Lower lobe of right lung (tissue), 2 donors: ENCODE measurements at places on chromosomes 5 and 9. TPM values are rescaled to one million over a fixed set of nuclear protein-coding genes. Genes with fewer than 3 reads are reported as not detected.

DNA sequence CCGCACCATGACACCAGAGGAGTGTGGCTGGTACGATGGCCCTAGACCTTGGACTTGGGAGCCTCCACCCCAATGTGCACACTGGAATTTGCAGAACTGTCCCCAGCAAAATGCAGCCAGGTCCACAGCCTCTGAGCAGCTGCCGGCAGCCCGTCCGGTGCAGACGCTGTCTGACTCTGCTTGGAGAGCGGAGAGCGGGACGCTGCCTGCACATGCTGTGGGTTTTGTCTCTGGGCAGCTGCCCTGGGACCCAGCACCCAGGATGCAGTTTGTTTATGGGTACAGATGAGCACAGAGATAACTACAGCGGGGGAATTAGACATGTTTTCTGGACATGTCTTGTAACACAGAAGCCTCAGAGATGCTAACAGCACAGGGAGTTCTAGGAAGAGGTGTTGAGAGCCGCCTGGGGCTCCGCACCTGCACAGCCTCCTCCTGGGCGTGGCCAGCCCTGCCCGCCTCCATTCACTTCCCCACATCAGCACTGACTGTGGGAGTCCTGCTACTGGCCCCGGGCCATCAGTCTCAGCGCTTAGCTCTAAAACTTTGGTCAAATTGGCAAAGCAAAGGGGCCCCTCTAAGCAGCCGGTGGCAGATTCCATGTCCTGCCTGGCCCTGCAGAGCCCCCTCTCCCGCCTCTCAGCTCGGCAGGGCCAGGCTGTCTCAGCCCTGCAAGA is 159.6 kb downstream of the IRX2 start:
- no peak overlapping the region for H3K4me3 ChIP-seq
- no peaks in the 10 kb centered on the region for H3K27me3 ChIP-seq
- no peaks in the 10 kb centered on the region for H3K36me3 ChIP-seq

DNA sequence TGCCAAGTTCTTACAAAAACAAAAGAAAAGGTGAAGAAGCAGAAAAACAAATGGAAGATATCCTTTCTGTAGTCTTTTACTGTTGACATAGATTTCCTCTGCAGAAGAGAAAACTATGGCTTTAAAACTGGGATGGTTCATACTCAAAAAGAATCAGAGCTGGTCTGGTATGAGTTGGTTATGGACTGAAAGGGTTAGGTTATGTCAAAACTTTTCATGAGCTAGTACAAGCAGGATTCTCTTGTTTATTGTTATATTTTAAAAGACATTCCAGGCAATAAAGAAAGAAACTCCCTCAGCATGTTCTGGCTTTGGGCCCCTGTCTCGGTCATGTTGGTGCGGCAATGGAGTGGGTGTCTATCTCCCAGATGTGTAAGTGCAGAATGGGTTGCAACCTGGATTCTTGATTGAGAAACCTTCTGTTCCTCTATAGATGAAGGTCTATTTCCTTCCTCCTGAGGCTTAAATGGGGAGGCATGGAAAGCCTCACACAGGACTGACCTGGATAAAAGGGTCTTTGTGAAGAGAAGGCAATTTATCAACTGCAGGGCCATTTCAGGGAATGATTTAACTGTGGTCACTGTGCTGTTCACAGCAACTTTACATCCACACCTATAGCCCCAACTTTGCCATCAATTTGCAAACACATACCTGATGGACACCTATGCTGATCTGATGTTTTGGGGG is 209.6 kb upstream of the TNC start:
- no peaks in the 10 kb centered on the region for H3K36me3 ChIP-seq
- no peak overlapping the region for H3K4me3 ChIP-seq
- no peak for DNase-seq
- no peak overlapping the region for H3K27ac ChIP-seq

DNA sequence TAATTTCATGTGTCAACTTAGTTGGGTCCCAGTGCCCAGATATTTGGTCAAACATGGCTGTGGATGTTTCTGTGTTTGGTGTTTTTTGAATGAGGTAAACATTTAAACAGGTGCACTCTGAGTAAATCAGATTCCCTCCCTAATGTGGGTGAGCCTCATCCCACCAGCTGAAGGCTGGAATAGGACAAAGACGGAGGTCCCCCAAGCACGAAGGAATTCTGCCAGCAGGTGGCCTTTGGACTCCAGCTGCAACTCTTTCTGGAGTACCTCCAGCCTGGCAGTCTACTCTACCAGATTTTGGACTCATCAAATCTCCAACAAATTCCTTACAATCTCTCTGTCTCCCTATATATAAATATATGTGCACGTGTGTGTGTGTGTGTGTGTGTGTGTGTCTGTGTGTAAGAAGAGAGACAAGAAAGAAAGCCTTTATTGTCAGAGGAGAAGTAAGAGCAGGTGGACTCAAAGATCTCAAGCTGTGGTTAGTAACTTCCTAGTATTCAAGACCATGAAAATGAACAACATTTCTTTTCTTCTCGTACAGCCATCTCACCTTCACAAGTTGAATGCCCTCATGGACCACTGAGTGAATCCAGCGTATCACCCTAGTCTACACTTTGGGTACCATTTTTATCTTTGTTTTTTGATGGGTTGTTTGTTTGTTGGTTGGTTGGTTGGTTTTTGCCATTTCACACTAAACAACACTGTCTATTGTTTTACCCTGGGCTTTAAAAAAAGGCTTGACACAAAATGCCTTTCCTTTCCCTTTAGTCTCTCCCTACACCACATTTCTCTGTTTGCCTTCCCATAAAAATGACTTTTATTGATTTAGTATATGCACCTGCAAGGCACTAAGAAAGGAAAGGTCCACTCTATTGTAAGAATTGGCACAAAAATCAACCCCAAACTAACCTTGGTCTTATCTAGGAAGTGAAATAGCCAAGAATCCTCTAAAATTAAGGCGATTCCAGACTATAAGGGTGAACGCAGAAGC is 118.7 kb downstream of the TENT4A start:
- no peaks in the 10 kb centered on the region for H3K36me3 ChIP-seq
- no peak overlapping the region for H3K27ac ChIP-seq
- no peaks in the 10 kb centered on the region for H3K4me1 ChIP-seq
- H3K4me3 ChIP-seq, result no peak overlapping the region
- no peak for DNase-seq

DNA sequence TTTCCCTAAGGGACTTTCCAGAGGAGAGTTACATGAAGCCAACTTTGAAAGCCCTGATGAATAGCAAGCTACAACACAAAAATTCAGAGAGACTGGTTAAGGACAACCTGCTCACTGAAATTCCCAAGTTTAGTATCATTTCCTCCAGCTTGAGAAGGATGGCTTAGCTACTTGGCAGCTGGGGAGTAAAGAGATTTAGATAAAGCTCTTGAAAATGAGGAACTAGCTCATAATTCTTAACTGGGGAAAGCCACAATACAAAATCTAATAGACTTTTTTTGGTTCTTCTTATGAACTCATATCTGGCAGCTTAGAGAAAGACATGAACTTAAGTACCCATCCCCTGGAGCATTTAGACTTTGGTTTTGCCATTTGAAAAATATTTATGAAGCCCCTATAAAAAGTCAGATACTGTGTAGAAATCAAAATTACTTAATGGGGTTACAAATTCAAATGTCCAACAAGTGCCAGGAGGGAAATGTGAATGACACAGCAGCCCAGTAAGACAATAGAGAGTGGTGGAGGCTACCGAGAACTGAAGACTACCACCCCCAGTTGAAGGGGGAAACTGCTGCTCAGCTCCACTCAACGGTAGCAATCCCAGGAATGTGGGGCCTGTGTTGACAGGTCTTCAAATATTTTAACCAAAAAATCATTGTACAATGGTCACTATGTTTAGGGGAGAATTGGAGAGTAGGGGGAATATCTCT is 79.4 kb upstream of the ADRB2 start:
- peaks cover 16% of the 10 kb centered on the region for H3K4me1 ChIP-seq
- no peak overlapping the region for H3K4me3 ChIP-seq
- no peak for DNase-seq
- H3K27me3 ChIP-seq, result no peaks in the 10 kb centered on the region

DNA sequence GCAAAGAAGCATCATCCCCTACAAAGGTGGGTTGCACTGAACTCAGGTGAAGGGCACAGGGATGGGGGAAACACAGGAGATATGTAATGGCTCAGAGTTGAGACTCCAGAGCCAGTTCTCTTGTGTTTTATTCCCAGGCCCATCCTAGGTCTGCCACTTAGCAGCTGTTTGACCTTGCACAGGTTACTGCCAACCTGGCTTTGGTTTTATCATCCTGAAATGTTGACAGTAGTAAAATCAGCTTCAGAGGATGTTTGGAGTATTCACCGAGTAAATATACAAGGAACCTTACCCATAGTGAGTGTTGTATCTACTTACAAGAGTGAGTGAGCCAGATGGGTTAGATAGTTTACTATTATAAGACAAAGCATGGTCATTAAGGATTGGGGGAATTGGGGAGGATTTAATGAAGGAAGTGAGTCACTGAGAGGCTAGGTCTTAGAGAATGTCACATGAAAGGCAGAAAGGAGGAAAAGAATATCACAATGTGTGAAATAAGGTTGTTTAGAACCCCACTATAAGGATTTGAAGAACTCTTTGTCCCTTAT is 141.3 kb downstream of the MAN2A1 start:
- no peak overlapping the region for H3K27ac ChIP-seq
- no peak for DNase-seq
- no peaks in the 10 kb centered on the region for H3K27me3 ChIP-seq
- H3K36me3 ChIP-seq, result no peaks in the 10 kb centered on the region
- no peaks in the 10 kb centered on the region for H3K4me1 ChIP-seq
- H3K4me3 ChIP-seq, result no peak overlapping the region

DNA sequence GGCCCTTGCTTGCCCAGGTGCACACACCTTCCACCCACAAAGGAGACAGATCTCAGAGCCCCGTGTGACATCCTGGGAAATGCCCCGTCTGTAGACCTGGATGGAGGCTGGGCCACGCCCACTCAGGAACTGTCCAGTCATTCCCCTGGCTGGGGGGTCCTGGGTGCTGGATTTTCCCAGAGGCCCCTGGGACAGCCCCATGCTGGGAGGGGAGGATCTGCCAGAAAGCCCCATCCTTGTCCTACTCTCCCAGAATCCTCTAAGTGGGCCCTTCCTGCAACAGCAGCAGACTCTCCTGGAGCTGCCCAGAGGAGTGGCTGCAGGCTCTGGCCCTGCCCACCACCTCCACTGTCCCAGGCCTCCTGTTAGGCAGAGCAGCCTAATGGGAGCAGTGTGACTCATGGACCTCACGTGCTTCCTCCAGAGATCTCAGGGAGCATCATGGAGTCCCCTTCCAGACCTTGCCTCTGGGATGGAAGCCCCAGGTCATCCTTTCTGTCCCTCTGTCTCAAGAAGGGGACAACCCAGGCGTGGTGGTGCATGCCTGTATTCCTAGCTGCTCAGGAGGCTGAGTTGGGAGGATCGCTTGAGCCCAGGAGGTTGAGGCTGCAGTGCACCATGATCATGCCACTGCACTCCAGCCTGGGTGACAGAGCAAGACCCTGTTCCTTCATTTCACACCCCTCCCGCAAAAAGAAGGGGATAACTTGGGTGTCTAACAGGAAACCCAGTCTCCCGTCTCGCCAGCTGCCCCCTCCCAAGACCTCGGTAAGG is 51.7 kb downstream of the JADE2 start:
- H3K36me3 ChIP-seq, result peaks cover 86% of the 10 kb centered on the region
- H3K27me3 ChIP-seq, result no peaks in the 10 kb centered on the region
- peaks cover 32% of the 10 kb centered on the region for H3K4me1 ChIP-seq
- no peak overlapping the region for H3K27ac ChIP-seq

- no peak overlapping the region for H3K27ac ChIP-seq
- H3K4me3 ChIP-seq, result no peak overlapping the region
- no peaks in the 10 kb centered on the region for H3K27me3 ChIP-seq
- no peaks in the 10 kb centered on the region for H3K36me3 ChIP-seq
Measured at GRCh38 chr5:26569929-26570258, 468.5 kb downstream of the CDH9 start.

DNA sequence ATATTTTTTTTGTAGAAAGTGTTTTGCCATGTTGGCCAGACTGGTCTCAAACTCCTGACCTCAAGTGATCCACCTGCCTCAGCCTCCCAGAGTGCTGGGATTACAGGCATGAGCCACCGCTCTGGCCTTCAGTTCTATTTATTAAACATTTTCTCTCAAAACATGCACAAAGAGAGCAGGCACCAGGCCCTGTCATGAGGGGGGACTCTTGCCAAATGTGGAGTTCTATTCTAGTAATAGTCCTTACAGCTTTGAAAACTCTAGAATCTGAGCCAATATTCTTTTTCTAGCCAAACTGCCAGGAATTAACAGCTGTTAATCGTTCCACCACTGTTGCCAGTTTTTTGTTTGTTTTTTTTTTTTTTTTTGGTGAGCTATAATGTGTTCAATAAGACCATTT is 124.6 kb downstream of the TARS1 start:
- H3K27ac ChIP-seq, result no peak overlapping the region
- no peaks in the 10 kb centered on the region for H3K36me3 ChIP-seq
- DNase-seq, result no peak
- H3K27me3 ChIP-seq, result no peaks in the 10 kb centered on the region
- no peak overlapping the region for H3K4me3 ChIP-seq

DNA sequence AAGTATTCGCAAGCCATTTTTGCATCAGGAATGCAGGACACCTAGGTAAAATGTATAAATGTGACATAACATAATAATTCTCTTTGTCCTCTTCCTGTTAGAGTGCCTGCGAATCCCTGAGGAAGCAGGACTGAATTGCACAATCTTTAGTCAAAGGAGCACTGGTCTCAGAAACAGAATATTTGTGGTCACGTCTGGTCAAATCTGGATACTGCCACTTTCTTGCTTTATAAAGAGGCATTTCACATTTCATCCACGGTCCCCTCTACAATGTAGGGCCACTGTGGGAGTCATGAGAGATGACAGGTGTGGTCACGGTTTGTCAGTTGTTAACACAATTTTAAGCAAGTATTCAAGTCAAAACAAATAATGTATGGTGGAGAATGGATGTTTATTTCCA is 564.0 kb downstream of the IRX1 start:
- no peak for DNase-seq
- H3K36me3 ChIP-seq, result no peaks in the 10 kb centered on the region
- H3K27me3 ChIP-seq, result no peaks in the 10 kb centered on the region
- no peaks in the 10 kb centered on the region for H3K4me1 ChIP-seq
- no peak overlapping the region for H3K27ac ChIP-seq
- no peak overlapping the region for H3K4me3 ChIP-seq

- peak; percentile 40 for DNase-seq
- H3K27ac ChIP-seq, result no peak overlapping the region
- H3K36me3 ChIP-seq, result no peaks in the 10 kb centered on the region
- H3K4me3 ChIP-seq, result peak overlapping the region; percentile 63
- H3K27me3 ChIP-seq, result peaks cover 99% of the 10 kb centered on the region
Measured at GRCh38 chr5:55232271-55232984, 980 bp downstream of the CCNO start.

GRCh38 chr5:94748212-94748611 is 129.7 kb downstream of the SLF1 start:
- H3K27me3 ChIP-seq, result no peaks in the 10 kb centered on the region
- no peak overlapping the region for H3K27ac ChIP-seq

DNA sequence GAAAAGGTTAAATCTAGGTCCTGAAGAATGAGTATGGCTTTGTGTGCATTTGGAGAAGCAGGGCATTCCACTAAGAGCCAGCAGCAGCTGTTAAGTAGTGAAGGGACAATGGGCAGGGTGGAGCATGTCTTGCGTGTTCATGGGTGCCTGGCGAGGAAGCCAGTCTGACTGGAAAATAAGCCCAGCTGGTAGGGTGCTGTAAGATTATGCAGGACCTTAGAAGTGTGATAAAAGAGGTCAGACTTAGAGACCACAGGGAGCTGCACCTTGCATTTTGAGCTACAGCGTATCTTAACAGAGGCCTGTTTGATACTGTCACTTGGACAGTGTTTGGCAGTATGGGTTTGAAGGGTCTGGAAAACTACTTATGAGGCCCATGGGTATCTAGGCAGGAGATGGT is 131.7 kb upstream of the ELL2 start:
- H3K4me1 ChIP-seq, result peaks cover 6% of the 10 kb centered on the region
- H3K36me3 ChIP-seq, result no peaks in the 10 kb centered on the region
- DNase-seq, result no peak
- no peaks in the 10 kb centered on the region for H3K27me3 ChIP-seq

Gene ARHGEF39
- 1.2 TPM for total RNA-seq

Gene FGF1
- 0.97 TPM for total RNA-seq

Gene MEF2C
- 42.0 TPM for total RNA-seq
